ENCODE measurements at places on chromosomes 3 and 15.

- DNase-seq, result peak; percentile 87
Observed at GRCh38 chr15:77075528-77075927, 4.6 kb upstream of the TSPAN3 start.

DNA sequence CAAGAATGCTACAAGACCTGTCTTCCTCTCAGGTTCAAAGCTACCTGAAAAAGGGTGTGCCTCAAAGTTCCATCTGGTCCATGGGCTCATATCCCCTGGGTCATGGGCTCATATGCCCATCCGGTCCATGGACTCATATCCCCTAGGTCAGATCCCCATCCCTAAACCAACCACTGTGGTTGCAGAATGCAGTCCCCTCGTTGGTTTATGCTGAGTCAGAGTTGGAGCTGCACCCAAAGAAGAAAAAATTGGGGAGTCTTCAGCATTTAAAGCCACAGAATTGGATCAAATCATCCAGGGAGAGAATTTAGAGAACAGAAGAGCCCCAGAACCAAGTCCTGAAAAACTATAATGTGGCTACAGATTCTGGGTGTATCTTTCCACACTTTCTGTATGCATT, 71.5 kb upstream of the IL12A start:
- no peak for DNase-seq

DNA sequence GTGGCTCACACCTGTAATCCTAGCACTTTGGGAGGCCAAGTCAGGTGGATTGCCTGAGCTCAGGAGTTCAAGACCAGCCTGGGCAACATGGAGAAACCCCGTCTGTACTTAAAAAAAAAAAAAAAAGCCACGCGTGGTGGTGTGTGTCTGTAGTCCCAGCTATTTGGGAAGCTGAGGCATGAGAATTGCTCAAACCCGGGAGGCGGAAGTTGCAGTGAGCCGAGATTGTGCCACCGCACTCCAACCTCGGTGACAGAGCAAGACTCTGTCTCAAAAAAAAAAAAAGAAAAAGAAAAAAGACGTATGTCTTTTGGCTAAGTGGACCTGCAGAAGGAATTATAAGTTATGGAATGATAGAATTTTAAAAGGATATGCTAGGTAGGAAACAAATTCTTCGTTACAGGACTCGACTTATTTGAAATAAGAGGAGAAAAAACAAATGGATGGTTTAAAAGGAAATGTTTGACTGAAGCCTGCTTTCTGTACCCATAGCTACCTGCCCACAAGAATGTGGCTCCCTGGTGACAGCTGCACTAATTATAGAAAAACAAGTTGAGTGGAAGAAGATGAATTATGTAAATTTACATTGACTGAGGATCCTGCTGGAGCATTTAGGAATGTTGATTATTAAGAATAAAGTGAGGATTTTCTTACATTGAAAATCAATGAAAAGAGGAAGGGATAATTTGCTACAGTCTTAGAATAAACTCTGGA, 36.0 kb upstream of the SKIL start:
- DNase-seq, result no peak

- peak; percentile 40 for DNase-seq
Observed at GRCh38 chr3:114660124-114660523, 366.3 kb downstream of the TIGIT start.

DNA sequence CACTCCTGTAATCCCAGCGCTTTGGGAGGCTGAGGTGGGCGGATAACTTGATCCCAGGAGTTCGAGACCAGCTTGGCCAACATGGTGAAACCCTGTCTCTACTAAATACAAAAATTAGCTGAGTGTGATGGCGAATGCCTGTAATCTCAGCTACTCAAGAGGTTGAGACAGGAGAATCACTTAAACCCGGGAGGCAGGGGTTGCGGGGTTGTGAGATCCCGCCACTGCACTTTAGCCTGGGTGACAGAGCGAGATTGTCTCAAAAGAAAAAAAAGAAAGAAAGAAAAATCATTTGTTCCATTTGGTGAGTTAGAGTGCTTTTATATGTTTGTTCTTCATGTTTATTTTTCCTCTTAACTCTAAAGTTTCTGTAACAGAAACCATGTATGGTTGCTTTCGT, 7.3 kb downstream of the NCK1 start:
- no peak for DNase-seq
